Lower lobe of right lung (tissue), 2 donors: ENCODE measurements at places on chromosomes 3 and 15. TPM values are rescaled to one million over a fixed set of nuclear protein-coding genes. Genes with fewer than 3 reads are reported as not detected.

Gene STAG1
- 41.3 TPM for total RNA-seq

Gene GOLGA6L4
- 1.6 TPM for total RNA-seq

Gene ASTE1
- 8.1 TPM for total RNA-seq

Gene DUOX2
- 4.0 TPM for total RNA-seq

Gene CCR8
- not detected for total RNA-seq

Gene PPP1R14D
- total RNA-seq: 0.53 TPM

Gene THRB
- 14.6 TPM for total RNA-seq

Gene GPD1L
- 77.9 TPM for total RNA-seq

Gene TMC3
- not detected for total RNA-seq

Gene DNAH12
- 11.2 TPM for total RNA-seq

GRCh38 chr3:184603151-184604030, 41.8 kb downstream of the EPHB3 start:
- DNase-seq: no peak

GRCh38 chr3:95613993-95614392, 1200.4 kb upstream of the EPHA6 start:
- no peak for DNase-seq

GRCh38 chr15:43253431-43254403, 13.0 kb downstream of the TGM5 start:
- DNase-seq: no peak

- DNase-seq: no peak
These were observed 15.8 kb upstream of the ALDH1A3 start for GRCh38 chr15:100863796-100864267.

DNA sequence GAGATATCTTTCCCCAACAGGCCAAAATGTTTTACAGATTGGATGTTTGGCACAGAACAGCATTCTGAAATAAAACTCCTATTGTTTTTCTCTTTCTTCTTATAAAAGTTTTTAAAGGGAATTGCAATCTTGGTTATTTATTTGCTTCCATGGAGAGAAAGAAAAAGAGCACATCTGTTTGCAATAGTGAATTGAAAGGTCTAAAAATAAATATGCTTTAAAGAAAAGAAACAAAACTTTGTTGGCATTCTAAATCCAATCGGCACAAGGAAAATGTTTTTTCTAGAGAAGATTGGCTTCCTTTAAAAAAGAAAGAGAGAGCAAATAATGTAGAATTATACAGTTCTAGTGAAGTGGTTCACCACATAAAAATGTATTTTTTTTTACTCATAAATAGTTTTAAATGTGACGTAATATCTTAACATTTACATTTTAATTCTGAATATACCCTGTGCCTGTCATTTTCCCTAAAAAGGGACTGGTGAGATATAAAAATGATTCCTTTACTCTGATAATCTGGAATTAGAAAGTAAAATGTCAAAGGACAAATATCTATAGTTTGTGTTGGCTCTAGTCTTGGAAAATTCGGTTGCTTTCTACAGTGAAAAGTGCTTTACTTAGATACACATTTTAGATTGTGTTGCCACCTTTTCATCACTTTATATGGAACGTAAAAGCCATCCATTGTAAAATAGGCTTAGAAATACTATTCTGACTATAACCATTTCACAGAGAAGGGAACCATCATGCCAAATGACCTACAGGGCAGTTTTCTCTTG, 257.4 kb upstream of the CBLB start:
- no peak for DNase-seq

- no peak for DNase-seq
These were observed 97.1 kb downstream of the MEGF11 start for GRCh38 chr15:66156310-66156975.

- DNase-seq: no peak
These were observed 10.2 kb upstream of the HERC1 start for GRCh38 chr15:63843901-63844317.

DNA sequence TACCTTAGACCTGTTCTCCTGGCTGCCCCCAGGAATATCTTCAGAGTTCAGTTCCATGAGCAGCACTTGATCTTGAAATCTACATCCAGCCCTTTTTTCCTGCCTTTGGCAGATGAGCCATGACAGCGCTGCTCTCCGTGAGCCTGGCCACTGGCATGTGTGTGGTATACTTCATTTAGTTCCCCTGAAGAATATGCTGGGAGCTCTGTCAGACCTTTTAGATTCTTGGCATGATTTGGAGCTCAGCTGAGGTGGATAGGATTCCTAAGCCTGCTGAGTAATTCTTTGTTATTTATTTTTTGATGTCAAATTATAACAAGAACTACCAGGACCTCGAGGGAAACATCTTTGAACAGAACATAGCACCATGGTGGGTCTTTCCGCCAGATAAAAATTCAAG, 121.7 kb downstream of the EDEM1 start:
- no peak for DNase-seq
